ENCODE measurements at places on chromosomes 16 and 17.

- no peak for DNase-seq
Measured at GRCh38 chr16:78298986-78299385, 199.5 kb downstream of the WWOX start.

GRCh38 chr17:43905985-43906852, 1.1 kb downstream of the MPP2 start:
- DNase-seq, result no peak

DNA sequence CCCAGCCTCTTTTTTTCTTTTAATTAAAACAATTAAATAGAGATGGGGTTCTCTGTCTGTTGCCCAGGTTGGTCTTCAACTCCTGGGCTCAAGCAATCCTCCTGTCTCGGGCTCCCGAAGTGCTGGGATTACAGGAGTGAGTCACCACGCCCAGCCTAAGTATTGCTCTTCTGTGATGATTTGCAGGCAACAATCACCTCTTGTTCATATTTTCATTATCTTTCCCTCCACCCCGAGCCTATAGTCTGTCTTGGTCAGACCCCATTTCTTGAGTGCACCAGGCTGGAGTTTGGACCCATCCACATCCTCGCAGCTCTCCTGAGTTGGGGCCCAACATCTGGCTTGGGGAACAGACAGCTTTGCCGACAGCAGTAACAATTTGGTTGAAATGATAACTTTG, 4.3 kb upstream of the SPN start:
- DNase-seq, result no peak

DNA sequence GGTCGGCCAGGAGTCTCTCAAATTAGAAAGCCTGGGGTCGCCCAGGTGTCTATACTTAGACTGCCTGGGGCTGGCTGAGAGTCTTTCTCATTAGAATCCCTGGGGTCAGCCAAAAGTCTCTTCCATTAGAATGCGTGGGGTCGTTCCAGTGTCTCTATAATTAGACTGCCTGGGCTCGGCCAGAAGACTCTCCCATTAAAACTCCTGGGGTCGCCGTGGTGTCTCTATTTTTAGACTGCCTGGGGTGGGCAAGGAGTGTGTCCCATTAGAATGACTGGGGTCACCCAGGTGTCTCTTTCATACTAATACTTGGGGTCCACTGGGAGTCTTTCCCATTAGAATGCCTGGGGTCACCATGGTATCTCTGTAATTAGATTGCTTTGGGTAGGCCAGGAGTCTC, 2227.7 kb downstream of the TP53TG3F start:
- no peak for DNase-seq

- no peak for DNase-seq
Measured at GRCh38 chr16:25888868-25889267, 197.1 kb downstream of the HS3ST4 start.

- no peak for DNase-seq
Measured at GRCh38 chr17:17141279-17141678, 64.9 kb downstream of the PLD6 start.

DNA sequence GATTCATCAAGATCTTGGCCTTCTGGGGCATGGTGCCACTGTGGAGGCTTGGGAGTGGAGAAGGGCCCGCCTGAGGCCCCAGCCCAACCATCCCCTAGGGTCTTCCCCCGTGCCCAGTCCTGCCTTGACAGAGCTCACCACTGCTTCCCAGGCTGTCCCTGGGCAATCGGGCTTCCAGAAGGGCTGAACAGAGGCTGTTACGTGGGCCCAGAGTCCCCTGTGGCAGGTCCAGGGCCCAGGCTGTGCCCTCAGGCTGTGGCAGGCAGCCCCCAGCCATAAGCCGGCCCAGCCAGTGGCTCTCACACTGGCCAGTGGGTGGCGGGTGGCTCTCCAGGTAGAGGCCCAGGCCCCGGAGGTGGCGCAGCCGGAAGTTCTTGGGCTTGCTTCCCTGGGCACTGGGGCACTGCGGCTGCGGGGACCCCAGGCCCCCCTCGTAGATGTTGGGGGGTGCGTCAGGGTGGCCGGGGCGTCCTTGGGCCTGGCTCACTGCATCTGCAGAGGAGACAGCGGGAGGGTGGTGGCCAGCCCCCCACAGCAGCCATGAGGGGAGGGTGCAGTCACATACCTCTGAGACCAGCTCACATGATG, 809 bp downstream of the C16orf90 start:
- no peak for DNase-seq

GRCh38 chr17:35627417-35627816, 40.3 kb downstream of the AP2B1 start:
- no peak for DNase-seq

GRCh38 chr16:67666032-67666551, 458 bp downstream of the ENKD1 start:
- DNase-seq, result no peak

DNA sequence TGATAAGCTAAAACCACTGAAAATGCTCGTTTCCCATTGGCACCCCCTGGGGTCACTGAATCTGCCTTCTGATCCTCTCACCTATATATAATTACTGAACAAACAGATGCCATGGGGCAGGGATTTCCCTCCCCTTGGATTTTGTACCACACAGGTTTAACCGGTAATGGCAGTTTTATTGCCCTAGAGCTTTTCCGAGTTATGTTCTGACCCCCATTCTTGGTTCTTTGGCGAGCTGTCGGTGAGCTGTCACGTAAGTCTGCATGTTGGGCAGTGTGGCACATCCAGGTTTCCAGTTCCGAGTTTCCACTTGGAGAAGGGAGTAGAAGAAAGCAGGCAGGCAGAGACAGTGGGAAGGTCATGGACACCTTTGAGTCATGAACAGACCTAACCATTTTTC, 7.1 kb downstream of the TMEM97 start:
- no peak for DNase-seq

- DNase-seq, result no peak
Measured at GRCh38 chr16:52731219-52731875, 184.4 kb upstream of the TOX3 start.

DNA sequence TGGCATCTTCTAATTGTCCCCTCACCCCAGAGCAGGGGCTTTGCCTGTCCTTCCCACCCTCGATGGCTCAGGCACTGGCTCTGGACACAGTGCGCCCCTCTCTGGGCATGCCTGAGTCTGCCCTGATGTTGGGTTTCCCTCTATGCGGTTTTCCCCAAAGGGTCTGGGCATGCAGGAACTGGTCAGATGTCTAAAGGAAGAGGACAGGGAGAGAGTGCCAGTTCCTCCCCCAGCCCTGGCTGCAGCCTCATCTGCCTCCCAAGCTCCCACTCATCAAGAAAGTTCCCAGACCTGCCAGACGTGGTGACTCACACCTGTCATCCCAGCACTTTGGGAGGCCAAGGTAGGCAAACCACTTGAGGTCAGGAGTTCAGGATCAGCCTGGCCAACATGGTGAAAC, 41.3 kb upstream of the PABPN1L start:
- DNase-seq, result no peak

DNA sequence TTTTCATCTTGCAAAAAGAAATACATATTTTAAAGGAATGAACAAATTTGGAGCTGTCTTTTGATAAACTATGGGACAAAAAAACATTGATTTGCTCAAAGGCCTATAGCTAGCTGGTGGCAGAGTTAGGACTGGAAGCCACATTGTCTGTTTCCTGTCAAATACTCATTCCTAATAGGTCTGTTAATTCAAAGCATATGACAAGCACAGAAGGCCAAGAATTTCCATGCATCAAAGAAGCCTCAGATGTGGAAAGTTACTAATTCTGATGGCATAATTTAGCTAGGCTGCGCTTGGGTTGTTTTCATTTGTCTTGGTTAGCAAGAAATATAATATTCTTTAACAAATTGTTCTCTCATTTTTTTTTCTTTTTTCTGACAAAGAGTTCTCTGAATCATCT, 98.0 kb downstream of the CDK5R1 start:
- no peak for DNase-seq

DNA sequence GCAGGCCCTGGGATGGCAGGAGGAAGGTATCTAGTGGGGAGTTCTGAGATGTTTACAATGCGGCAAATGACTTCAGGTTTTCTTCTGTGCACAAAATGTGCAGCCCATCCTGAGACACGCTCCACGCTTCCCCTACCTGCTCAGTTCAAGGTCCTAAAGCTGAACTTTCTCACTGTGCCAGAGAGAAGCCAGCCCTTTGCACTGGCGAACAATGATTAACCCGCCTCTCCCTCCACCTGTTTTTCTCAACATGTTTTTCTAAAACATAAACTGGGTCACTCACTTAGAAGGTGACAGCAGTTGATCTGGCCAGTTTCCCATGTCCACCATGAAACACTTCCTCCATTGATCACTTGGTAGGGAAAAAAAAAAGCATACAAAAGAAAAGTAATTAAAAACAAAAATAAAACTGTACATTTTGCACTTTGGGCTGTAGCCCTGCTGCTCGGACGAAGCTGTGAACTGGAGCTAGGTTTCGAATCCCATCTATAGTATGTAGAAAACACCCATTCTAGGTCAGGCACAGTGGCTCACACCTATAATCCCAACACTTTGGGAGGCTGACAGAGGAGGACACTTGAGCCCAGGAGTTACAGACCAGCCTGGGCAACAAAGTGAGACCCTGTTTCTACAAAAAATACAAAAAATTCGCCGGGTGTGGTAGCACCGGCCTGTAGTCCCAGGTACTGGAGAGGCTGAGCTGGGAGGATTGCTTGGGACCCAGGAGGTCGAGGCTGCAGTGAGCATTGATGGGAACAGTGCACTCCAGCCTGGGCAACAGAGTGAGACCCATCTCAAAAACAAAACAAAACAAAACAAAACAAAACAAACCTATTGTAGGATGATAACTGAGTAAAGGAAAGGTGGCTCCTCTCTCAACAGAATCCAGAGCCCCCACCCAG, 6.1 kb upstream of the G6PC1 start:
- no peak for DNase-seq

- DNase-seq, result no peak
Measured at GRCh38 chr17:8836821-8837562, 30.5 kb downstream of the PIK3R6 start.

- no peak for DNase-seq
Measured at GRCh38 chr16:9741776-9742175, 440.5 kb downstream of the GRIN2A start.

DNA sequence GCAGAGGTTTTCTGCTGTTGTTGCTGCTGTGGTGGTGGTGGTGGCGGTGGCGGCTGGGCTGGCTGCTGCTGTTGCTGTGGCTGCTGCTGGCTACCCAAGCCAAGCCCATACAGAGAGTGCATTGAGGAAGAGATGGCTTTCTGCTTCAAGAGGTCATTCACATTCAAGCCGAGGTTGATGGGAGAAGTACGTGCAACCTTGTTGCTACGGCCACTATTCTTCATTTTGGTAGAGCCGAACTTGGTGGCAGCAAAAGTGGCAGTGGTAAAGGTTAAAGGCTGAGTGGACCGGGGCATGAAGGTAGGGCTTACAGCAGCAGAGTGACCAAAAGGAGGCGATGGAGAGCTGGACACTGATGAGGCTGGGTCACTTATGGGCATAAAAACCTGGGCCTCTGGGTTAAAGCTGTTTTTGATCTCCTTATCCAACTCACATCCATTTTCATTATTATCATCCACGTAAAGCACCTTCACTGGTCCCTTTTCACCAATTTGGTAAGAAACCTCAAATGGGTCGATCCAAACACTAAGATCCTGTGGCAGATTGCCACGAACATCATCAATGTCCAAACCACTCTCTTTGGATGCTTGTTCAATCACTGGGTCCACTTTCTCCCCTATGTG, 2.8 kb downstream of the TOB1 start:
- DNase-seq, result no peak

Measured in activated CD8-positive, alpha-beta memory T cell treated with anti-CD3 and anti-CD28 coated beads for 4 hours (primary cell).